ENCODE measurements at places on chromosomes 5 and 9. TPM values are rescaled to one million over a fixed set of nuclear protein-coding genes. Genes with fewer than 3 reads are reported as not detected.
A peak's percentile ranks its signal among the peaks of the same experiment; 100 is the strongest.

DNA sequence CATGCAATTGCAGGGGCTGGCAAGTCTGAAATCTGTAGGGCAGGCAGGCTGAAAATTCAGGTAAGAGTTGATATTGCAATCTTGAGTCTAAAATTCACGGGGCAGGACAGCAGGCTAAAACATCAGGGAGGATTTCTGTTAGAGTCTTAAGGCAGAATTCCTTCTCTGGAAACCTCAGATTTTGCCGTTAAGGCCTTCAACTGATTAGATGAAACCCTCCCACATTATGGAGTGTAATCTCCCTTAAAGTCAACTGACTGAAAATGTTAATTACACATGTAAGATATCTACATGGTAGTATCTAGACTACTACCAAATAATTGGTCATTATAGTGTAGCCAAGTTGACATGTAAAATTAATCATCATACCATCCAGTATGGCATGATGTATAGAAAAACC lies 3.1 kb upstream of the ZNF169 start:
- peaks cover 4% of the 10 kb centered on the region for H3K36me3 ChIP-seq
- H3K27ac ChIP-seq: no peak overlapping the region
- H3K27me3 ChIP-seq: peaks cover 7% of the 10 kb centered on the region
- no peak for DNase-seq
- peaks cover 8% of the 10 kb centered on the region for H3K4me1 ChIP-seq

GRCh38 chr5:5886812-5887486 lies 464.5 kb downstream of the ICE1 start:
- H3K27me3 ChIP-seq: no peaks in the 10 kb centered on the region
- no peaks in the 10 kb centered on the region for H3K36me3 ChIP-seq
- peak; percentile 80 for DNase-seq

DNA sequence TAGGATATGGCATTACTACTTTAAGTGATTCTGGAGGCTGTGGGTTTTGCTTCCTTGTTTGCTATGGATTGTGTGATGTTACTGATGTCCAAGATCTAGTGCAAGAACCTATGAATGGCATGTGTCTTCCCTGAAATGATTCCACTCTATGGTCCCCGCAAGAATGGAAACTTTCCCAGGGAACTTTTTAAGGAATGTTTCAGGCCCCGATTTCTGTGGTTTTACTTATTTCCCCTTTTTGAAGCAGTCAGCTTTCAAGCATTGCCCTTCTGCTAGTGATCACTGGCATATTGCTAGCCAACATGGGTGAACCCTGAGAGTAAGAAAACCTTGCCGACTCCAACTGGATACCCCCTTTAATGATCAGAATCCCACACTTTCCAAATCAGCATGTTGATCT lies 26.6 kb upstream of the CD180 start:
- DNase-seq: no peak
- peaks cover 18% of the 10 kb centered on the region for H3K36me3 ChIP-seq
- H3K4me1 ChIP-seq: peaks cover 45% of the 10 kb centered on the region
- peak overlapping the region; percentile 23 for H3K27ac ChIP-seq

DNA sequence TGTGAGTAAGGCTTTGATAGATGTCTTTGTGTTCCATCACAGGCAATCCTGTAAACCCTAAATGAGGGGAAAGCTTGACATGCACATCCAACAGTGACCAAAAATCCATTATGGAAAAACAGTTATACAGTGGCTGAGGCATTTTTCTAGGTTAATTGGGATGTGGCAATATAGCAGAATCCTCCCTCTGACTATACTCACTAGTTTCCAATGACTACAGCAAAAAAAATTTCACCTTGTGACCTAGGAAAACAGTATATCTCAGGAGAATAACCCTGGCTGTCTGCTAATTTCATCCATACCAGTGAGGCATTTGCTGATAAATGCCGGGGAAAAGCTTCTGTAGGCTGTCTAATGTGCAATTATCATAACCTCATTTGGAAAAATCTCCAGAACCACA lies 49.9 kb upstream of the SNCAIP start:
- H3K27me3 ChIP-seq: peaks cover 2% of the 10 kb centered on the region
- no peak for DNase-seq
- H3K4me3 ChIP-seq: no peak overlapping the region

GRCh38 chr9:110058304-110058953 lies 149.5 kb downstream of the C9orf152 start:
- no peak overlapping the region for H3K27ac ChIP-seq
- peaks cover 4% of the 10 kb centered on the region for H3K4me1 ChIP-seq
- H3K27me3 ChIP-seq: peaks cover 10% of the 10 kb centered on the region
- DNase-seq: peak; percentile 46
- no peaks in the 10 kb centered on the region for H3K36me3 ChIP-seq

- peaks cover 4% of the 10 kb centered on the region for H3K27me3 ChIP-seq
- DNase-seq: no peak
- peaks cover 20% of the 10 kb centered on the region for H3K4me1 ChIP-seq
- H3K36me3 ChIP-seq: no peaks in the 10 kb centered on the region
- no peak overlapping the region for H3K27ac ChIP-seq
Observed at GRCh38 chr5:6493681-6494454, 45.2 kb downstream of the UBE2QL1 start.

GRCh38 chr9:79731171-79731890 lies 159.6 kb downstream of the TLE4 start:
- peaks cover 37% of the 10 kb centered on the region for H3K36me3 ChIP-seq
- no peaks in the 10 kb centered on the region for H3K27me3 ChIP-seq
- DNase-seq: no peak
- H3K4me1 ChIP-seq: peaks cover 4% of the 10 kb centered on the region
- H3K4me3 ChIP-seq: no peak overlapping the region

- no peak overlapping the region for H3K4me3 ChIP-seq
- no peaks in the 10 kb centered on the region for H3K36me3 ChIP-seq
- no peaks in the 10 kb centered on the region for H3K27me3 ChIP-seq
- no peak overlapping the region for H3K27ac ChIP-seq
- DNase-seq: no peak
Observed at GRCh38 chr9:136151214-136151804, 32.6 kb upstream of the TMEM250 start.

GRCh38 chr9:127580366-127580765 lies 31.7 kb upstream of the STXBP1 start:
- H3K27ac ChIP-seq: no peak overlapping the region
- peak overlapping the region; percentile 28 for H3K4me3 ChIP-seq
- H3K27me3 ChIP-seq: no peaks in the 10 kb centered on the region
- peaks cover 32% of the 10 kb centered on the region for H3K4me1 ChIP-seq

GRCh38 chr5:158660726-158661125 lies 439.0 kb downstream of the EBF1 start:
- H3K4me1 ChIP-seq: no peaks in the 10 kb centered on the region
- no peak overlapping the region for H3K4me3 ChIP-seq
- no peak for DNase-seq
- H3K27me3 ChIP-seq: no peaks in the 10 kb centered on the region
- no peaks in the 10 kb centered on the region for H3K36me3 ChIP-seq

DNA sequence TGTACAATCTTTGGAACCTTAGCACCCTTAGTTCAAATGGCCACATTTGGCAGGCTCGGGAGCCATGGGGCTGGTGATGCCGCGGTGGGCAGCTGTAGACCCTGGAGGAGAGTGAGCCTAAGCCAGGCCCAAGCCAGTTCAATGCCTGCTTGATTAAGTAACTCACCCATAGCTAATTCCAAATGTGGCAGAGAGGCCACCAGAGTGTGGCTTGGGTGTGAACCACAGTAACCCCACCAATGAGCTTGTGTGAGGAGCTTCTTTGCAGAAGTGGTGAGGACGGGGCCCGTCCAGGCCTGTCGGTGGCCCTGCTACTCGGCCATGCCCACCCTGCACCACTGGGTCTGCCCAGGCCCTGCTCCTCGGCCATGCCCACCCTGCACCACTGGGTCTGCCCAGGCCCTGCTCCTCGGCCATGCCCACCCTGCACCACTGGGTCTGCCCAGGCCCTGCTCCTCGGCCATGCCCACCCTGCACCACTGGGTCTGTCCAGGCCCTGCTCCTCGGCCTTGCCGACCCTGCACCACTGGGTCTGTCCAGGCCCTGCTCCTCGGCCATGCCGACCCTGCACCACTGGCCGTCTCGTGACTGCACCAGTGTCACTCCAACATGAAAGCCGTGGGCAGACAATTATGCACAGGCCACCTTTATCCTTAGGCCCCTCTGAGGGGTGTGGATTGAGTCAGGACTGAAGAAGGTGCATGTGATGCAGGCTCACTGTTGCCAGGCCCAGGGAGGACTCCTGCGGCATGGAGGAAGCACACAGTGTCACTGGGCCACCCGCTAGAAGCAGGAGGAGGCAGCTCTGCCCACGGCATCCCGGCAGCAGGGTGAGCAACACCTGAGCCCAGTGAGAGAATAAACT lies 75.4 kb downstream of the MRPL36 start:
- H3K27ac ChIP-seq: no peak overlapping the region
- peak overlapping the region; percentile 73 for H3K4me3 ChIP-seq
- no peaks in the 10 kb centered on the region for H3K36me3 ChIP-seq
- DNase-seq: no peak

Gene RETREG1
- 50.9 TPM for total RNA-seq

Gene IL33
- not detected for total RNA-seq

Gene GARIN3
- total RNA-seq: not detected

Gene PCDHA5
- not detected for total RNA-seq

Measured in activated naive CD8-positive, alpha-beta T cell treated with anti-CD3 and anti-CD28 coated beads, Interleukin-2, amount 10 ng/mL, durations not matched to agents 7 days and 5 days (primary cell).